ENCODE measurements at places on chromosomes 7 and 10. TPM values are rescaled to one million over a fixed set of nuclear protein-coding genes. Genes with fewer than 3 reads are reported as not detected.

The C7orf33 gene
- total RNA-seq = not detected

The EPHA1 gene
- total RNA-seq = not detected

The WNT2 gene
- not detected for total RNA-seq

The HGF gene
- total RNA-seq = 0.05 TPM

The DGKI gene
- 3.3 TPM for total RNA-seq

The GRM3 gene
- 3.4 TPM for total RNA-seq

The SYNPO2L gene
- 0.20 TPM for total RNA-seq

The EGFR gene
- 2.3 TPM for total RNA-seq

The MYL10 gene
- total RNA-seq = not detected
